Activated naive CD8-positive, alpha-beta T cell treated with anti-CD3 and anti-CD28 coated beads, Interleukin-2, amount 50 U/mL, for 24 hours (primary cell): ENCODE measurements at places on chromosomes 11 and 22.
A peak's percentile ranks its signal among the peaks of the same experiment; 100 is the strongest.

DNA sequence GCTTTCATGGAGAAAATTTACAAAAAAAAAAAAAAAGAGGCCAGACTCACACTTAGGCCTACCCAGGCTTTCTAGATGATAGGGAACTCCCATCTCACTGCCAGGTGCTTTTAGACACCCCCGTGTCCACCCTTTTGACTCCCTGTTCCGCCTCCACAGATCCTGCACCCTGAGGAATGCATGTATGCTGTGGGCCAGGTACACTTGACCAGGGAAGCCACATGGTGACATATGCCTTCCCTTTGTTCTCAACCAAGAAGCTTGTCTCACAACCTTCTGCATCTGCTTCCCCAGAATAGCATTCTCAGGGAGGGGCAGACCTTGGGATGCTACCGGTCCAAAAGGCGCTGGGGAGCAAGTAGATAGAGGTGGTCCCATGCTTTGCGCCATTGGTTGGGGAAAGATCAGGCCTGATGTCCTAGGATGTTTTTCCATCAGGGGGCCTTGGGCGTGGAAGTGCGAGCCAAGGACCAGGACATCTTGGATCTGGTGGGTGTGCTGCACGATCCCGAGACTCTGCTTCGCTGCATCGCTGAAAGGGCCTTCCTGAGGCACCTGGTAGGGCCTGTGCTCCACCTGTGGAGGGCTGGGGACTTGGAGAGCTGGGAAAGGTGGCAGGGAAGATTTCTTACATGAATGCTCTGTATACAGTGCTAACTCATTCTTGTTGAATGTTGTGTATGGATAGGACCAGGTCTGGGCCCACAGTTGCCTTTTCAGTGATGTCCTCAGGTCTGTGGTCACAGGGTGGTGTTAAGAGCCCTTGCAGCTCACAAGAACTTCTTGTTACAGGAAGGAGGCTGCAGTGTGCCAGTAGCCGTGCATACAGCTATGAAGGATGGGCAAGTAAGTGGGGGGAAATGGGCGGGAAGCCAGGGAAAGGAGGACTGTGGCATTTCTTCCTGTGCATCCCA is 7.5 kb downstream of the HMBS start:
- no peak for DNase-seq

DNA sequence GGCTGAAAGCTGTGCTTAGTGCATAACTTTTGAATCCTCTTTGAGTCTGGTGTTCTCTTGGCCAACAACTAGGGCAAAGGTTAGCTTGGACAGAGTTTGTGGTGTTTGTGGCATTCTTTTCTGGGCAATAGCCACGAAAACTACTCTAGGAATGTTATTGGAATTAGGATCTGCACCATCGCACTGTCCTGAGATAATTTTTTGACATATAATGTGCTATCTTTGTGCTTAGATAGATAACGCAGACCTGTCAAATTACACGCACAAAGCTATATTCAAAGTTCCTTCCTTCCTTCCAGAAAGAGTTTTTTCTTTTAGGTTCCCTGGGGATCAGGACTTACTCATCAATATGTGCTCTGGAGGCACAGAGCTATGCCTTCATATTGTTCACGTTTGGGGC is 166.8 kb upstream of the MTMR2 start:
- no peak for DNase-seq

- DNase-seq = no peak
Observed at GRCh38 chr22:38882972-38883622, 11.1 kb upstream of the CBX6 start.

DNA sequence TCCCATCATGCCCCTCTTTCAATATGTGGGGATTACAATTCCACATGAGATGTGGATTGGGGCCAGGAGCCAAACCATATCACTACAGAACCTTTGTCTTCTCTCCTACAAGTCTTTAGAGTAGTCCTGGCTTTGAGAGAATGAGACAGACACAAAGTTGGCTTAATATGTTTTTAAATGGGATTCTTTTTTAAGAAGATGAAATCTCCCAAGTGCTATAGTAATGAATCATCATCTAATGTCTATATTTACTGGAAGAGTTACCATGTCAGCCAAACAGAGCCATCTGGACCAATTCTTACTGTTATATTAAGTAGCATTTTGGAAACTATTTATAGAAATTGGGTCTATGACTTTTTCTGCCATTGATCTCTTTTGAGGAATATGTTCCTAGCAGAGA is 38.1 kb upstream of the CARD18 start:
- no peak for DNase-seq

DNA sequence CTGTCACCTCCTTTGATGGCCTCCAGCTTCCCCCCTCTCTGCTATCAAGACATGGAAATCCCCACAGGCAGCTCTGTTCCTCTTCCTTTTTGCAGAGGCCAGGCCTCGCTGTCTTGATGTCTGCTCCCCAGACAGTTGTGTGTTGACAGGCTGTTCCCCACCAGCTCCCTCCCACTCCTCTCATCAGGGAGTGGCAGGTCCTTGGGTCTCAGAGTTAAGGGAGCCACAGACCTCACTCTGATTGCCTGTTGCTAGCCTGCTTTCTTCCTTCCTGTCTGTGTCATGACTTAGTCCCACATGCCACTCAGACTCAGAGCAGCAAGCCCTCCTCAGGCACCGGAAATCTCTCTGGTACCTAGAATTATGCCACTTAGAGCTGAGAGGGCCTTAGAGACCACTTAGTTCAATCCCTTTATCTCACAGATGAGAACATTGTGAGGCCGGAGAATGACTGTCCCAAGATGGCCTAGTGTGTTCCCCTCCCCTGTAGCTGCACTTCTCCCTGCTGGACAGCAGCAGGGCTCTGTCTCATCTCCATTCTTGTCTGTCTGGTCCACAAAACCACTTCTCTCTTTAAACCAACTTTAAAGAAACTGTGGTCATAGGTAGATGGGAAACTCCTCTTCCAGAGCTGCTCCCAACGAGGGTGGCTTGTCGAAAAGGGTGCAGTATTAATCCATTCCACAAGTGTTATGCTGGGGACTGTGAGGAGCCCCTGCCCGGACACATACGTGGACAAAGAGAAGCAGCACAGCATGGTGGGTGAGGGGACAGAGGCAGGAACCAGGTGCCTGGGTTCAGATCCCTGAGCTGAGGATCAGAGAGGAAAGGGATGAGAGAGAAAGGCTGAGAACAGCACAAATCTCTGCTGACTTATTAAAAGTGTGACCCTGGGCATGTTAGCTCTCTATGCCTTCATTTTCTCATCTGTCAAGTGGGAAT is 4.2 kb downstream of the AMPD3 start:
- peak; percentile 60 for DNase-seq

- DNase-seq = no peak
Observed at GRCh38 chr11:8298801-8299786, 35.4 kb upstream of the LMO1 start.

DNA sequence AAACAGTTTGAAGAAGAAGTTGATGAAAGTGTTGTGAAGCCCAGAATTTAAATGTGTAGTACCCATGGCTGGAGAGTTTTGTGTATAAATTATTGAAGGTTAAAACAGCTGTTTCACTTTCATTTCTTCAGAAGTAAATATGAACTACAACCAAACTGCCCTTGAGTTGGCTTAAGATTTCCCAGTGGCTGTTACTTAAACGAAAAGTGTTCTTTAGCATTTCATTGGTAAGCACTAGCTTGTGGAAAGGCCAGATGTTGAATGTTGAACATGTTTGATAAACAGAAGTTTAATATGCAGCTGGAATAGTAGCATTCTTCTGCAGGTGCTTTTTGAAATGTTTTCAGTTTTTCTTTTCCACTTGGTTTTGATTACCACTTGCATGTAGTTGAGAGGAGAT is 83.2 kb upstream of the TNRC6B start:
- DNase-seq = no peak

DNA sequence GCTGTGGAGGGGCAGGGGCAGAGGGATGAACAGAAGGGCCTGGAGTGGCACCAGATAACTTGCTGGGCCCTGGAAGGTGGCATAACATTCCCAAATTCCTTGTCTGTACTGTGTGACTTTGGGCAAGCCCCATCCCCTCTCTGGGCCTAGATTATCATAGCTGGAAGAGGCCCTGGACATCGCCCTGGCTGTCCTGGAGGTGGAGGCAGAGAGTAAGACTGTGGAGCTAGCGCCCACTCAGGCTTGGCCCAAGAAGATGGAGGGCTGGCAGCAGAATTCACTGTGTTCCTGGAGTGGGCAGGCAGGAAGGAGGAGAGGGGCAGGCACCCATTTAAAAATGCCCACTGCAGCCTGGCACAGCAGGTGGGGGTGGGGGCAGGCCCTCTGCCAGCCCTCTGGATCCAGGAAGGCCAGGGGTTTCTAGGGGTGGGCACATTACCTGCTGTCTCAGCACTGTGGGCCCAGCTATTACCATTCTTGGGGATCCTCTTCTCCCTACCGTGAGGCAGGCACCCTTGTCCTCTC is 22.6 kb downstream of the ARHGEF17 start:
- no peak for DNase-seq

DNA sequence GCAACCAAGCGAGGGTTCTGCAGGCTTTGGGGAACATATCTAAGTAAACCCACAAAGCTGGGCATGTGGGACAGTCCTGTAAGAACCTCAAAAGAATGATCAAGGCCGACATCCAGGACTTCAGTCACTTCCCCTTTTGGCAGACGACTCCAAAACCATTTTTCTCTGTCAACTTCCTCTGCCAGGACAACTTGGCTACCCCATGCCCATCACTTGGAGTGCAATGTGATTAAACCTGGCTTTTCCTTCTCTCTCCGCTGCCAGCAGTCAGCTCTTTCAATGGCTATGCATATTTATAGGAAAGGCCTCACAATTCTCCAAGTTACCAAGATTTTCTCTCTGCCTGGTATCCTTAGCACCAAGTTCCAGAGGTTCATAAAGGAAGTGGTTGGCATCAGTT is 78.9 kb downstream of the C11orf58 start:
- DNase-seq = no peak

GRCh38 chr11:11786234-11786633 is 55.5 kb upstream of the USP47 start:
- DNase-seq = no peak

DNA sequence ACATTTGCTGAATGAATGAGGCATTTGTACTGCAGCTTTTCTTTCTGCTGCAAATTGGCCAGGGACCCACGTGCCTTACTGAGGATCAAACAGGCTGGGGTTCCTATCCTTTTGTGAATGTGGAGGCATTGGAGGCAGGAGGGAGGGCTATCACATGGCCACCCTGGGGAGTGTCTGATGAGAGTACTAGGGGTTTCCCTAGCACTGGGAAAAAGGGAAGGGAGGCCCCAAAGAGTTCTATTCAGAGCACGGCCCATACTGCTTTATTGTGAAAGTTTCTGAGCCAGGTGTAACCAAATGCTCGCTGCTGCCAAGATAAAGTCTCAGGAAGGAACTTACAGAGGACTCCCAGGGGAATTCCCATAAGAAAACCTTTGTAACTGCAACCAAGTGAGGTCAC is 78.4 kb upstream of the ANO1 start:
- no peak for DNase-seq

DNA sequence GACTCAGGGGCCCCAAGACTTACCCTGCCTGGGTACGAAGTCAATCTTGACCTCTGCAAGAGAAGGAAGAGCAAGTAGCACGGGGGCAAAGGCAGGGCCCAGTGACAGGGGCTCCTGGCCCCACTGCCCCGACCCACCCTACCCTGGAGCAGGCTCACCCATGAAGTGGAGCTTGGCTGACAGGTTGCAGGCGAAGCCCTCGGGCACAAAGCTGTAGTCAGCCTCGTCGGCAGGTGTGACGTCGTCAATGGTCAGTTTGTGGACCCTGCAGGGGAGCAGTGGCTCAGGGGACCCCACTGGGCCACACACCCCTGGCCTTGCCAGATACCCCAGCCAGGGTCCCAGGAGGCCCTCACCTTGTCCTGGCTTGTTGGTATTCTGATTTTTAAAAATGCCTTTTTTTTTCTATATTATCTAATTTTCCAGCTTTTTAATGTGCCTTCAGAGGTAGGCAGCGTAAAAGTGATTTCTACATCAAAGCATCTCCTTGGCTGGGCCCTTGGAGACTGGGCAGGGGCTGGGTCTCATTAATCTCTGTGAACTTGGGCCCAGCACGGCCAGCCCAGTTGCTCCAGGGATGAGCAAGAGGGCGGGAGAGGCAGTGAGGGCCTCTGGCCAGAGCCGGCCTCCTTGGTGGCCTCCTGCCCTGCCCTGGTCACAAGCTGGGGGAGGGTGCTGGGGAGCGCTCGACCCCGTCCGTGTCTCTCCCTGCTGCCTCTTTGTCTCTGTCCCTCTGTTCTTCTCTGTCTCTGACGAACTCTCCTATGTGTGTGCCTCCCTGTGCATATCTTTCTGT is 11.3 kb downstream of the MYBPC3 start:
- DNase-seq = no peak

GRCh38 chr11:68441466-68442230 is 18.9 kb upstream of the PPP6R3 start:
- no peak for DNase-seq

- no peak for DNase-seq
Observed at GRCh38 chr11:86064220-86064803, 4.6 kb downstream of the PICALM start.

DNA sequence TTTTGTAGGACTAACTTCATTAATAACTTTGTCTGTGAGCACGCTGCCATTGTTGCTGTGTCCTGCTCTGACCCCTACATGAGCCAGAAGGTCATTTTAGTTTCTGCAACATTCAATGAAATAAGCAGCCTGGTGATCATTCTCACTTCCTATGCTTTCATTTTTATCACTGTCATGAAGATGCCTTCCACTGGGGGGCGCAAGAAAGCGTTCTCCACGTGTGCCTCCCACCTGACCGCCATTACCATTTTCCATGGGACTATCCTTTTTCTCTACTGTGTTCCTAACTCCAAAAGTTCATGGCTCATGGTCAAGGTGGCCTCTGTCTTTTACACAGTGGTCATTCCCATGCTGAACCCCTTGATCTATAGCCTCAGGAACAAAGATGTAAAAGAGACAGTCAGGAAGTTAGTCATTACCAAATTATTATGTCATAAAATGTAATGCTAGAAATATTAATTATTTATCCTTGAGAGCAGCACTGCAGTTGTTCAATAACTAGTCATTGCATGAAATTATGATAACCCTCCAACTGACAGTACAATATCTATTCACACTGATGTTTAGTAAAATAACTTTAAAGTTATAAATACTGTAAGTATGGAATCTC is 46.4 kb upstream of the OR5D13 start:
- DNase-seq = no peak

GRCh38 chr11:118364956-118365615 is 5.7 kb downstream of the UBE4A start:
- DNase-seq = no peak

- DNase-seq = no peak
Observed at GRCh38 chr11:18536209-18536608, 9.5 kb upstream of the TSG101 start.

DNA sequence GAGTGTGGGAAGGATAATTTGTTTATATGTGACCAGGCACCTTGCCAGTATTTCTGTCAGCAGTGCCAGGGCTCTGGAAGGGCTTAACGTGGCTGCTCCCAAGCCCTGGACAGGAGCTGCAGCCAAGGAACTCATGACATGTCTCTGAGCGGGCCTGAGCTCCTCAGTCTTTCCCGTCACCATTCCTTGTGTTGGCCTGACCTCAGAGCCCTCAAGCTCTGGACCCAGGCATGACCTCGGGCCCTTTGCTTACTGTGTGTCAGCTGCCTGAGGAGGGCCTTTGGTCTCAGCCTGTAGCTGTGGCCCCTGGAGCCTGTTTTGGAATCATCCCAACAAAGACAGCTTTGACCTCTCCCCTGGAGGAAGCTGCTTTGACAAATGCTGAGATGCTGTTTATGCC is 264.1 kb upstream of the PLET1 start:
- DNase-seq = no peak
